ENCODE measurements at places on chromosomes 2 and 18.

- DNase-seq = no peak
Measured at GRCh38 chr2:186036862-186037449, 298.4 kb downstream of the FSIP2 start.

DNA sequence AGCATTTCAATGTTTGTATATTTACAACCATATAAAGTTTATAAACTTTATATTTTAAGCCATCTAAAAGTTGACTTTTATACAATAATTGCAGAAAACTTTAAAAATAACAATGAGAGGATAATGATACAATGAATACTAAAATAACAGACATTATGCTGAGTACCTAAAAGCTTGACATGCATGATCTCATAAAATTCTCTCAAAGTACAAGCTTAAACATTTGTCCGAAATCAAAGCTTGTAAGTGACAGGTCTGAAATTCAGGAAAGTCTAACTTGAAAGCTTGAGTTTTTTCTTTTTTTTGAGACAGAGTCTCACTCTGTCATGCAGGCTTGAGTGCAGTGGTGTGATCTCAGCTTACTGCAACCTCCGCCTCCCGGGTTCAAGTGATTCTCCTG lies 84.1 kb upstream of the FRZB start:
- DNase-seq = no peak

GRCh38 chr2:232339121-232340081 lies 39.1 kb upstream of the ALPP start:
- DNase-seq = no peak

DNA sequence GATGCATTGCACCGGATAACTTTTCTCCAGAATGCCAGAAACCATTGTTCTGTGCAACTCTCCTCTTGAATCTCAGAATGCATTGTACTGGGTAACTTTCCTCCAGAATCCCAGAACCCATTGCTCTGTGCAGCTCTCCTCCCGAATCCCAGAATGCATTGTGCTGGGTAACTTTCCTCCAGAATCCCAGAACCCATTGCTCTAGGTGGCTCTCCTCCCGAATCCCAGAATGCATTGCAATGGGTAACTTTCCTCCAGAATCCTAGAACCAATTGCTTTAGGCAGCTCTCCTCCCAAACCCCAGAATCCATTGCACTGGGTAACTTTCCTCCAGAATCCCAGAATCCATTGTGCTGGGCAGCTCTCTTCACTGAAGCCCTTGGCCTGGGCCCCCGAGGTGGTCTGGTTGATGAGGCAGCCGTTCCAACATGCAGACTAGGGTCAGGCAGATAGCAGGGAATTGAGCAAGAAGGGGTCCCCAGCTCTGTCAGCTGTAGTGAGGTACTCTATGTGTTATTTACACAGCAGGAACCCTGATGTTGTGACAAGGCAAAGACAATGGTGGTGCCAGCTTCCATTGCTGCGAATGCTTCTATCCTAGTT lies 9.4 kb downstream of the FOSL2 start:
- no peak for DNase-seq

DNA sequence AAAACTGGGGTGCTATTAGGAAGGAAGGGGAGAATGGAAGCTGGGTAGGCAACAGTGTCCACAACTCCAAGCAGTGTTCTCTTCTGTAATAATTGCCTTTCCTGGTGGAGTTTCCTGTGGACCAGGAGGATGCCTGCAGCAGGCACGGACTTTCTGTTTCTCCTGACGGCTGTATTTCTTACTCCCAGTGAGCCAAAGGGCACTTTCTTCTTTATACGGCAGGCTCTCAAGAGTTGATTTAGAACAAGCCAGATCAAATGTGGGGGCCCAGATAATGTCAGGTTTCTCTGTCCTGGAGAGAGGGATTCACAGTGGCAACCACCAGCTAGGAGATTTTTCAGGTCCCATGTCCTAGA lies 13.0 kb upstream of the PROC start:
- DNase-seq = no peak
